Hematopoietic multipotent progenitor cell treated with erythropoietin and hydrocortisone succinate and interleukin-3 and kit ligand, for 8 days (in vitro differentiated cells): ENCODE measurements at places on chromosomes 4 and X.

DNA sequence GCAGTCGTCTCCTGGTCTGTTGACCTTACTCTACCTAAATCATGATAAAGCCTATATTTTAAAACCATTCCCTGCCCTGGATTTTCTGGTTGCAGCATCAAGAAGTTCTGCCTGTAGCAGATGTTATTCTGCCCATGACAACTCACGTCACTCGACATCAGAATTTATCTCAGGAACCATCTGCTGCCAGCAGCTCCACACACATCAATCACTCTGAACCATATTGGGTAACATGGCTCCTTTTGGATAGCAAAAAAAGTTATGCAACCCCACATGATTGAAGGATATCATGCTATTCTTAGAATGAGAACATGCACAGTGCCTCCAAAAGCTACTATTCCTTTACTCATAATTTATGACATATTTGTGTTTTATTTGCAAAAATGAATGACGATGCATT lies 341.4 kb downstream of the DHRSX start:
- DNase-seq = peak; percentile 61

DNA sequence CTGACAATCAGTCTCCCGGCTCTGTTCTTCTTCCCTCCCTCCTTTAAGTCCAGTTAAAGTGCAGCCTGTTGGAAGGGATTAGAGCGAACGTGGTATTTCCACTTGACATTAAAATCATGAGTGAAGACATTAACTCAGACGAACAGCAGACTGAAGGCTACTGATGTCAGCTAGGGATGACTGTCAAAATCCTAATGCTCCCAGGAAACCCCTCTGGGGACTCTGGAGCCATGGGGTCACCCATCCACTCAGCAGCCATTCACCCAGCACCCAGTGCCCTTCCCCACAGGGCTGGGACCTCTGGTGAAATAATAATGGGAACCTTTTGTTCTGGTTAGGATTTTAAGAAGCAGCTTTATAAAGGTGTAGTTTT lies 113.9 kb downstream of the DRD5 start:
- DNase-seq = no peak

DNA sequence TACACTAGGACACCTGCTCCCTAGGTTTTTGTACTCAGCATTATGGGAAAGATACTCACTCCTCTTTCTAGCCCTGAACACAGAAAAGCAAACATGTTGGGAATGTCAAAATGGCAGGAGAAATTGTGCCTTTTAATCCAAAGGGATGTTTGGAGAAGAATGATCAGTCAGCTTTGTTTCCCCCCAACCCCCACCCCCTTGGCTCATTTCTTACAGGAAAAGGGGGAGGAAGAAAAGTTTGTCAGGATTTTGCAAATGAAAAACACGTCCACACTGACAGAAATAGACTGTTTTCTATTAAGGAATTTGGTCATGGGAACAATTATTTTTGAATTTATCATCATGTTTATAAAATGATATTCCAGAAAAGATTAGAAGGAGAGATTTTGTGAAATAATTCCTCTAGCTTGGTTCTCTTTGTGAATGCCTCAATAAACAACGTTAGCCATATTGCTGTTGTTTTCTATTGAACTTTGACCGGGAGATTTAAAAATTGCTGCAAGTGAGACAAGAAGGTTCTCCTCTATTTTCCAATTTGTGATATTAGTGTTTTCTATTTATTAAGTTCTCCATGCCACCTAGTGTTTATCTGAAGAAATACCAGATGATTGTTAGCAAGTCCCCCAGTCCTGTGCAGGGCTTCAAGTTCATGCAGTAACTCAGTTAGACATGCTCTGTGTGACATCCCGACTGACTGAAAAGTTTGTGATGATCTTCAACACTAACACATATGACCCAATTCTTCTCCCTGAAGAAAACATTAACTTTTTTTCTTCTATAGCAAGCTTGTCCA lies 31.3 kb upstream of the TFDP3 start:
- DNase-seq = no peak

DNA sequence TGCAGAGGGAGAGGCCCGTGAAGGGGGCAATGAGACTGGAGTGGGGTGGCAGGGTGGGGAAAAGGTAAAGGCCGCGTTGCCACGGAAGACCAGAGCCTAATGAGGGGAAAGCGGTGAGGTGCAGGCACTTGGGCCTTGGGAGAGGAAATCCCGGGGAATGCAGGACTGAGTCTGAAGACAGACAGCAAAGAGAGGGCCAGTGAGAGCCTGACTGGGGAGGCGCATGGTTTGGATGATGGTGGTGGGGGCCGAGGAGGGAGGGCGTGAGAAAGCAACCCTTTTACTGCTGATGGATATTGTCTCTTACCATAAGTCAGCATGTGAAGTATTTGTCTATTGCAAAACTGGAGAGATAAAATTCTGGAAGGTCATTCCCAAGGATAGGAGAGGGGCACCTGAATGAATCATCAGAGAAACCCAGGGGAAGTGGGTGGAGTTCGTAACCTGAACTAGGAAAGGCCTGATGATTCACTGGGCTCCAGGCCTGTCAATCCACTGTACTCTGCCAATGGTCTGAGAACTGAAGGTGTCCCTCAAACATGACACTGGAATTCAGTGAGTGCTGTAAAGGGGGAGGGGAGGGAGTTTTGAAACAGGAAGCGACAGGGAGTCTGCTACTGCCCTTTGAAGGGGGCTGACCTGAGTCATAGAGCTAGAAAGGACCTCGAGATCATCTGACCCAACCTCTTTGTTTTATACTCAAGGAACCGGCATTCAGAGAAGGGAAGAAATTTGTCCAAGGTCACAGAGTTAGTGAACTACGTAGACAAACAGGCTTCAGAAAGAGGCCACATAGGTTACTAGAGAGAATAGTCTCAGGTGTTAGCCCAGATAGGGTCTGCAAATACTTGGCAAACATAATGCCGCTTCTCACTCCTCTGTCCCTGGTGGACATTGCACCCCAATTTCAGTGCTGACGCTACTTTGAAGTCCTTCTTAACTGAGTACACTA lies 52.2 kb downstream of the NALF2 start:
- no peak for DNase-seq

DNA sequence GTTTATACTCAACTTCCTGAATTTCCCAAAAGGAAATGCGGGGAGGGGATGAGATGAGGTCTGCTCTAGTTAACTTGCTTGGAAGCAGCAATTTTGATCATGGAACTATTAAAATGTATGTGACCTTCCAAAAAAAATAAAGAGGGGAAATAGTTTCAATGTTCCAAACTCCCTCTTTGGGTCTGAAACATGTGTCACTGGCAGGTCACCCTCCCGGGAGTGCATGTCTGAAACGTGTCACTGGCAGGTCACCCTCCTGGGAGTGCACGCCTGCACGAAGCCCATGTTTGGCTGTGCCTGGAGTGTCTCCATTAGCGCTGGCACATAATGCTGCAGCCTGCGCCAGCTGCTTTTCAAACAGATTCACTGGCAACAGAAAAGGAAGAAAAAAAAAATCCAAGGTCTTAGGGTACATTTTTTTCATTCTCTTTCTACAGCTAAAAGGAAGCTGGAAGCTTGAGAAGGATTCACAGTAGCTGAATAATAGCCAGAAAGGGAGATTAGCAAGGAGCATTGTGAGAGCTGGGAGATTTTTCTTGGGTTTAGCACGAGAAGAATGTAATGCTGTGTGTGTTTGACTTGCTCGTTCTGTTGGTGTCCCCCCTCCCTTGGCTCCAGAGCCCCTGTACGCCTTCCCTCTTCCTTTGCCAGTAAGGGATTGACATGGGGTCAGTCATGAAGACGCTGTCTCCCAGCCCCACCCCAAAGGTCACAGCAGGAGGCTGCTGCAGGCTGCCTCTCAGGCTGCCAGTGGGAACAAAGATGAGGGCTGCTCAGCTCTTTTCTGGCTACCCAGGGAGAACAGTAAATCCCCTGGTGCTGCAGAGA lies 39.2 kb upstream of the TLR3 start:
- no peak for DNase-seq

- no peak for DNase-seq
Measured at GRCh38 chrX:153668423-153669173, 5.0 kb downstream of the PNCK start.

GRCh38 chr4:152279234-152279566 lies 256.7 kb downstream of the FBXW7 start:
- DNase-seq = no peak

GRCh38 chr4:172631832-172632231 lies 536.8 kb upstream of the GALNT7 start:
- no peak for DNase-seq

GRCh38 chr4:26721685-26722084 lies 137.8 kb downstream of the TBC1D19 start:
- DNase-seq = no peak

- DNase-seq = no peak
Measured at GRCh38 chrX:57596516-57596915, 4.7 kb downstream of the ZXDB start.

DNA sequence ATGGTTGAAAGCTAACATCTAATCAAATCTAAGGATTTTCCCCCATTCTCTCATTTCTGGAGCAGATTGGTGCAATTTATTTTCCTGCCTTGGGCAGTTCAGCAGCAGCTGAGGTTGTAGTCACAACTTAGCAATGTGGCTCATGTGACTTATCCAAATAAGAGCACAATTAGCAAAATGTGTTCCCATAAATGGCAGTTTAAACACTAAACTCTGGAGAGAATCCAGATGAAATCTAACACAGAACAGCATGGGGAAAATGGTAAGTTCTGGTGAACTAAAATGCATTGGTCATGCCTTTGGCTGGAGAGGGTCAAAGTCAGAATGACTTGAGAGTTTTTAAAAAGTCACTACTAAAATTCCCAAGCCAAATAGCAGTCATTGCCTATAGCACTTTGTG lies 422.6 kb upstream of the DIPK2B start:
- no peak for DNase-seq

DNA sequence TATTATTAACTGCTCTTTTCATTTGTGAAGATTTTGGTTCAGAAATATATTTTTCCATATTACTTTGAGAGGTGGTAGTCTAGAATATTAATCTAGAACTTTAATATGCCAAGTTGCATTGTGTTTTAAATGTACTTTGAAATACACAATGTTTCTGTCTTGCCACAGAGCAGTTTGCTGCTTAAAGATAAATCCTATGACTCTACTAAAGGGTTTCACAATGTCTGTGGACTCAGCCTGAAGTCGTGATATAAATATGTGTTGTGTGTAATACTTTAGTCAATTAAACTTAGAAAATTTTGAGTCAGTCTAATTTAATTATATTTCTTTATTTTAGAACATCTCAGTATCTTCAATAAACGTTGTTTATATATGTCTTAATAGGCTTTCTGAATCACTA lies 1771.7 kb upstream of the PCDH7 start:
- DNase-seq = no peak

DNA sequence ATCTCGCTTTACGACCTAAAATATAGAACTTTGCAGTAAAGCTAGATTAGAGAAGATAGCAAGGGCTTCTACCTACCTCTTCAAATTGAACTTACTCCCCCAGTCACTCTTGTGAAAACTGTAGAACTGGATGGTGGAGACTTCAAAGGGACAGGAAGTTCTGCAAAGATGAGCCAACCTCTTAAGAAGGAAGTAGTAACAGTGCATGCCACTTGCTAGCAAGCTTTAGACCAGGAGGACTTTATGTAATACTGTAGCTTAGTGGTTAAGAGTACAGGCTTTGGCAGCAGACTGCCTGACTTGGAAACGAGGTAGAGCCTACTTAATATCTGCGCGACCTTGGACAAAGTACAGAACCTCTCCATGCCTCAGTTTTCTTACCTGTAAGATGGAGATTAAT lies 27.5 kb upstream of the VBP1 start:
- DNase-seq = no peak

DNA sequence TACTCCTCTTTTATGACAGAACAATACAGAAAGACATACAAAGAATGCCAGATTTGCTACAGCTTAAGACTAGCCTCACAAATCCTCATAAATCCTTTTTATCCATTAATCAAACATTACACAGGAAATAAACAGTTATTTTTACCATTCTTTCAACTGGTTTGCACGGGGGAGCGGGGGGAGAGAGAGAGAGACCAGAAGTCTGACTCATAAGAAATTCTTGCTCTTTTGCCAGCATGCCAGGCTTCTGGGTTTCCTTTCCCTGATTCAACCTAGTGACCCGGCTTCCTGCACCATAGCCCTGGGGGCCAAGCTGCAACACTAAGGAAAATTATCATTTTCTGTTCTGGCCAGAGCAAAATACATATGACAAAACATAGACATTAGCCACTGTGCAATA lies 6.8 kb upstream of the RRAGB start:
- DNase-seq = no peak

DNA sequence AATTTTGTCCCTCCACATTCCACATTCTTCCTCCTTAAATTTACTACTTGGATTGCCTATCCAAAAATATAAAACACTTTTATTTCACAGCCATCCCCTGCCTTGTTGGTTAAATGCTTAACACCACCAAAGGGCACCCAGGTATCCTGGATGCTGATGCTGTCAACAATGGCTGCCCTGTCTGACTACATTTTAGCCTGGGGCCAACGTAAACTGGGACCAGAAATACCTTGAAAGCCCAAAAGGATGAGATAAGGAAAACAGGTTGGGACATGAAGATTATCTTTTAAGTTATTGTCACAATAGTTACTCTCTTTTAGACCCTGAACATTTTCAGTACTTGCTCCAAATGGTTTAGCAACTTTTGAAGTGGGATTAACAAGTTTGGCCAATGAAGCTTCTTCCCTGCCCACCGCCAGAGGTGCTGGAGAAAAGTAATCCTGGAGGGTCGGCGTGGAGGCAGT lies 775 bp upstream of the YIPF6 start:
- peak; percentile 29 for DNase-seq

DNA sequence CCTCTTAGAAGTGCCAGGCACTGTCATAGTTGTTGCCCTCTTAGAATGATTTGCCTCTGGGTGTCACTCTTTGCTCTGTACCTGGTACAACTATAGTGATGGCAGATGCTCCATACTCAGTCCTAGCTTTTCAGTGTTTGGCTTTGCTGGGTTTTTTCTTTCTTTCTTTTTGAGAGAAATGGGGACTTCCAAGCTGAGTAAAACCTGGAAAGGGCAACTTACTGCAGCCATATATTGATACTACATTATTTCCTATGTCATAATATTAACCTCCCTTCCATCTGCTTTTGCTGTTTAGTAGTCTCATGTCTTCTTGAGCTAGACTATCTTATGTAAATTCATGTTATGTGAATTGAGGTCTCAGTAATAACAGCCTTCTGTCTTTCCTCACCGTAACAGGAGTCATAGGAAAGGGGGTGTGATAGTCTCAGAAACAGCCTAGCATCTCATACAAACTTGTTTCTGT lies 49.0 kb downstream of the NIPAL1 start:
- DNase-seq = no peak

- no peak for DNase-seq
Measured at GRCh38 chr4:80022282-80022681, 50.7 kb downstream of the ANTXR2 start.

DNA sequence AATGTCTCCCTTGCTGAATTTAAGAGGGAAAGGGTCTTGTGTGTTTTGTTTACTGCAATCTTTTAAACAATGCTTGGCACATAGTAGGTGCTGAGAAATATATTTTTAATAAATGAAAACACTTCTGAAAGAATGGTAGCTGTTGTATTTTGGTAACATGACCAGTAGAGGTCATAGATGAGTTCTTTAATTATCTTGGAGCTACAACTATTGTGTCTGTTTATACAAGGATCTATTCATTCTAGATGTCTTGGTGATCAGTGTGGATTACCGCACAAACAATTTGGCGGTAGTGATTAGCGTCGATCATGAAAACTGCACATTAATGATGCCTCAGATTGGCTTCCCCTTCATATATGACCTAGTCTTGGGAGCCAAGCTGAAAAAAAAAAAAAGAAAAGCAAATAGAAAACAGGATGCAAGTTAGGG lies 21.4 kb upstream of the SCRG1 start:
- peak; percentile 58 for DNase-seq
